ENCODE measurements at places on chromosomes 7 and 10.

DNA sequence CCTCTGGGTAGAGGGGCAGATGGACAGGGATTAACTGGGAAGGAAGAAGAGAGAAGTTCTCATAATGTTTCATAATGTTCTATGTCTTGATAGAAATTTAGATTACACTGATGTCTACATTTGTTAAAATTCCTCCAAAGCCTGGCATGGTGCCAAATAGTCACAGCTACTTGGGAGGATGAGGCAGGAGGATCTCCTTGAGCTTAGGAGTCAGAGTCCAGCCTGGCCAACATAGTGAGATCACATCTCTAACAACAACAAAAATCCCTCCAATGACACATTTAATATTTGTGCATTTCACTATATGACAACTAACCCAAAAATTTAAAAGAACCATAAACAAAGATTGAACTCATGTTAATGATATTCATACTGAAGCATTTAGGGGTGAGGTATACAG, 33.0 kb upstream of the PPP1R3C start:
- DNase-seq = peak; percentile 61

- DNase-seq = no peak
Observed at GRCh38 chr10:124321433-124322089, 97.2 kb downstream of the OAT start.

- DNase-seq = no peak
Observed at GRCh38 chr10:60614363-60614762, 163.9 kb upstream of the CDK1 start.

DNA sequence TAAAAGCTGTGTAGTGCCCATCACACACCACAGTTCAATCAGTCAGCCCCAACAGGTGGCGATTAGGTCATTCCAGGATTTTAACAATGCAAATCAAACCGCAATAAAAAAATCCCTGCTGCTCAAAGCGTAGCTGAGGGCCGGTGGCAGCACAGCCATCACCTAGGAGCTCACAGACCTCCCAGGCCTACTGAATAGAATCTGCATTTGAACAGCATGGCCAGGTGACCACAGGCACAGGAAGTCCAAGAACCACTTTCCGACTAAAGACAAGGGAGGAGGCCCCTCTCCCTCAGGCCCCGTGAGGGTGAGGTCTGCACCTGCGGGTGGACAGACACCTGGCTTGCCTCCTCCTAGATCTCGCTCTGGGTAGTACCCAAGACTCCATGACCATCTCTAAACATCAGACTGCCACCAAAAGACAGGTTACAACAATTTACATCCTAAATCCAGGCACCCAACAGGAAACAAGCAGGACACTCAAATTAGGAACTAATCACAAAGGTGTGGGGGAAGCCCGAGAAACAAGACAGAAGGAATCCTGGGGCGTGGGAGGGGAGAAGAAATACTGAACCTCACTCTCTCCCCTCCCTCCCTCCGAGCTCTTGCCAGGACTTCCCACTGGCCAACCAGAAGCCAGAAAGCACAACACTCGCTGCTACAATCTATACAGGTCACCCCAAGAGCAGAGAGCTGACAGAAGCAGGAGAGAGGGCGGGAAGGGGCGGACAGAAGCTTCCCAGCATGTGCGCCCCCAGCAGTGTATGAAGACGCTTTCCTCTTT, 19.2 kb downstream of the GNA12 start:
- no peak for DNase-seq

DNA sequence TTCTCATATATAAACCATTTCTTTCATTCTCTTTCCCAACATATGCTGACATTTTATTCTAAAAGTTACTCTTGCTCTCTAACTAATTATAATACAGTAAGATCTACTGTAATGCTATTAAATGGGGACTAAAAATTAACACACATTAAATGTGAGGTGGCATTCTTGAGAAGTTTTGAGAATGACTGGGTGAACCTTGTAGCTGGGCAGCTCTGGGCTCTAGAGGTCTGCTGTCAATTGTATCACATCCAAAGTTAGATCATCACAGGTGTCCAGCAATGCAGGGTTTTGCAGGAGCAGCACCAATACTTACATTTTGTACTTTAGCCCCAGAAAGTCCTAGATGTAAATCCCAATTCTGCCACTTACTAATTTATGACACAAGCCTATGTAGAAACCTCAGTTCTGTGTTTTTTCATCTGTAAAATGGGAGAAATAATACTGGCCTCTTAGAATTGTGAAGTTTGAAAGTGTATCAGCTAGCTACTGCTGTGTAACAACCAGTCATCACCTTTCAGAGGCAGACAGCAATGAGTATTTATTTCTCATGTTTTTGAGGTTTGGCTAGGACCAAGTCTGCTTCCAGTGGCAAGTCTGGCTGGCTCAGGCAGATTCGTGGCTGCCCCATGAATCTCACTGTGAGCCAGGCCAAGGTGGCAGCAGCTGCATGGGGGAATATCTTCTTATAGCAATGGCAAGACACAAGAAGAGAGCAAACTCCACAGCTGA, 79.6 kb upstream of the EMX2 start:
- DNase-seq = peak; percentile 44

DNA sequence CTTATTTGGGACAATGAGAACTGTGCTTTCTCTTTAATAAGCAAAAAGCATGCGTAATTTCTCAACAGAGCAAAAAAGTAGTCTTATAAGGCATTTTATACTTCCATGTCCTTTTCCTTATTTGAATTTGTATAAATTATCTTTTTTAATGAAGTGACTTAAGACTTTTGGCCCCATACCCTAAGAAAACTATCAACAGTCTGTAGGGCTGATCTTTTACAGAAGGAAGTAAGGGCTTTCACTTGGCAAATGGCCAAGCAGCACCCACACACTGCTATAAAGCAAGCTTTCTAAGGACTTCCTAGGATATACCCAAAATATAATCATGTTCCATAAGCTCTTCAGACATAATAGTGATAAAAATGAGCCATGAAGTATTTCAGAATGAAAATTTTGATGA, 3.4 kb downstream of the CRPPA start:
- no peak for DNase-seq

DNA sequence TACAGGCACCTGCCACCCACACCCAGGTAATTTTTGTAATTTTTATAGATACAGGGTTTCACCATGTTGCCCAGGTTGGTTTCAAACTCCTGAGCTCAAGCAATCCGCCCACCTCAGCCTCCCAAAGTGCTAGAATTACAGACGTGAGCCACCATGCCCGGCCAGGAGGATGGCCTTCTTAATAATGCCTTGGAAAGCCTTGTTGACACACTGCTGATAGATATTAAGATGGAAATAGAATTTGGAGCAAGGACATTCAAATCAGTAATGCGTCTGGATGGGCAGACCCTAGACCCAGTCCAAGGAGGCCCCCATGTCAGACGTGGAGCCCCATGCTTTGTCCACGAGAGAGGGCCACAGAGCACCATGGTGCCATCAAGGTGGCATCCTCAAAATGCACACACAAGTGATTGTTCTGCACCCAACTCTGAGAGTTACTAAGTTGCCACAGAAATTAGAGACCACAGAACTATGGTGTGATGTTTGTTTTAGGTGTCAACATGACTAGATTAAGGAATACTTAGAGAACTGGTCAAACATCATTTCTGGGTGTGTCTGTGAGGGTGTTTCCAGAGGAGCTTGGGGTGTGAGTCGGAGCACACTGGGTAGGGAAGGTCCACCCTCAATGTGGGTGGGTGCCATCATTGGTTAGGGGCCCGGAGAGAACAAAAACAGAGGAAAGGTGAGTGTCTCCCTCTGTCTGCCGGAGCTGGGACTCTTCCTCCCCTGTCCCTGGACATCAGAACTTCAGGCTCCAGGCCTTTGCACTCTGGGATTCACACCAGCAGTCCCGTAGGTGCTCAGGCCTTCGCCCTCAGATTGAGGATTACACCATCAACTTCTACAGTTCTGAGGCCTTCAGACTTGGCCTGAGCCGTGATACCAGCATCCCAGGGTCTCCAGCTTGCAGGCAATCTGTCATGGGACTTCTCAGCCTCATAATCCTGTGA, 34.5 kb downstream of the EBF3 start:
- DNase-seq = no peak

GRCh38 chr10:43605850-43606322, 352 bp upstream of the ZNF485 start:
- no peak for DNase-seq

- DNase-seq = no peak
Observed at GRCh38 chr7:52615021-52615695, 420.3 kb upstream of the POM121L12 start.

GRCh38 chr7:115332691-115333090, 410.8 kb downstream of the MDFIC start:
- no peak for DNase-seq

GRCh38 chr7:74569501-74570075, 87.9 kb upstream of the GTF2I start:
- no peak for DNase-seq

- no peak for DNase-seq
Observed at GRCh38 chr7:24713850-24714675, 43.2 kb downstream of the GSDME start.

DNA sequence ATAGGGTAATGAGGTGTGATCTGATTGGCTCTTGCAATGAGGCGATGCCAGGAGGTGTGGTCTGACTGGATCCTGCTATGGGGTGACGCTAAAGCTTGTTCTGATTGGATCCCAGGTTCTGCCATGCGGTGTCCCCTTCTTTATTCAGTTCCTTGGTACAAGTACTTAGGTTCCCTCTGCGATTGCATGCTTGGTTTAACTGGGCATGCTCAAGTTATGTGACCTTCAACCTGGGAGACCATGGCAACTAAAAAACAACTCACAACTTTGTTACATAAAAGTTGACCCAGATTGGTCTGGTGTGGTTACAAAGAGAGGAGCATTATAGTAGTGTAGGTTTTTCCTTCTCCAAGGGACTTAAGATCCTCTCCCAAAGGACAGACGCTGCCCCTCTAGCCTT, 49.5 kb upstream of the DNAJC1 start:
- no peak for DNase-seq
